ENCODE measurements at places on chromosomes 5 and 9.
A peak's percentile ranks its signal among the peaks of the same experiment; 100 is the strongest.

DNA sequence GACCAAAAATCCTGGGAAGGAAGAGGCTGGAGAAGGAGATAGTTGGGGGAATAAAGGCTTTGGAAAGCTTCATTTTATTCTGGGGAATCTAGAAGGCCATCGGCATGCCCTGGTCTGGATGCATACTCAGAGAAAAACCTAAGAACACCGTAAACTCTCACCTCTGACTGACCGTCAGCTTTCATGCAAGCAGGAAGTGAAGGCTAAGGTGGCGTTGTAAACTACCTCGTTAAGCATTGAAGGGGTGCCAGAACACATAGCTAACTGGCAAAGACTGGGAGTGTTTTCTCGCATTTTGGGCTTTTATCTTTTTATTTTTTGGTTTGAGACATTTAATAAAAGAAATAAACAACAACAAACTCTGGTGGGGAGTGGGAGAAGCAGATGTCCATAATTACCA lies 2.6 kb upstream of the SLC38A9 start:
- no peak for ATAC-seq

- ATAC-seq = no peak
Observed at GRCh38 chr9:8806150-8806549, 1006.6 kb upstream of the DMAC1 start.

GRCh38 chr9:91411096-91411771 lies 12.4 kb downstream of the NFIL3 start:
- ATAC-seq = peak; percentile 68

DNA sequence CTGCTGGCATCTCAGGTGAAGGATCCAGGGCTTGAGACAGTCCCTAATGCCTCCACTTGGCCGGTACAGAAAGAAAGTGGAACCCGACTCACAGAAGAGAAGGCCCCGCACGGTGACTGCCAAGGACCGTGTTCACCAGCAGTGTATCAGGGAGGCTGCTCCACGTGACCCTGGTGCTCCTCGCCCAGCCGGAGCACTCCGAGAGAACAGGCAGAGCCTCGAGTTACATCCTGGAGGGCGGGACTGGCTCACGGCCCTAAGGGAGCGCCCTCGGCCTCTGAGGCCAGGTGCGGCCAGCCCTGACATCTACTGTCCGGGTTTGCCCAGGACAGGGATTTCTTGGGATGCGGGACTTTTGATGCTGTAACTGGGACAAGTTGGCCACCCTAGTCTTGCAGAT lies 104.0 kb upstream of the SARDH start:
- ATAC-seq = no peak

GRCh38 chr9:89619019-89619418 lies 14.2 kb downstream of the GADD45G start:
- ATAC-seq = peak; percentile 73

DNA sequence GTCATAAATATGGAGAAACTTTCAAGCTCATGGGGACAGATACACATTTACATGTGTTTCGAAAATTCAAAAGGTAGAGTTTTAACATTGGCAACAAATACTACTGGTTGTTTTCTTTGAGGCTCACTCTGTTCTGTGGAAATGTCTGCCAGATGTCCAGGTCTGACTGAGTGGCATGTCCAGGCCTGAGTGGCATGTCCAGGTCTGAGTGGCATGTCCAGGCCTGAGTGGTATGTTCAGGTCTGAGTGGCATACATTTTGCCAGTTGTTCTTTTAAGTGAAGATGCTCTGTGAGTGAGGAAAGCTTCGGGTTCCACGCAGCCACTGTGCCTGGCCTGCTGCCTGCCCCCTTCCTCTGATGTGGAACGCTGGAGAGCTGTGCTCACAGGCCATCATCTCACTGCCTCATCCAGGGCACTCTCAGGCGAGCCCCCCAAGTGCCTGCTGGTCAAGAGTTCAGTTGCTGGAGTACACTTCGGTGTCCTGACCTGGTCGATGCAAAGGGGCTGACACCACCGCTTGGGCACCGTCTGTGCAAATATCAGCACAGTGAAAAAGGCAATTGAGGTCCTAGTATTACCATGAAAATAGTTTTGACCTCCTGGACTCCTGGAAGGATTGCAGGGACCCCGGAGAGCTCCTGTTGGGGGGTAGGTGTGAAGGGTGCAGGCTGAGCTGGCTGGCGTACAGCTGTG lies 89.9 kb downstream of the EHMT1 start:
- ATAC-seq = no peak

GRCh38 chr5:109573256-109573655 lies 116.5 kb upstream of the MAN2A1 start:
- ATAC-seq = no peak

- no peak for ATAC-seq
Observed at GRCh38 chr9:109708451-109708945, 71.5 kb upstream of the PALM2AKAP2 start.

GRCh38 chr5:158410976-158411375 lies 552.0 kb upstream of the CLINT1 start:
- no peak for ATAC-seq

- ATAC-seq = no peak
Observed at GRCh38 chr9:132441404-132441803, 31.4 kb downstream of the CFAP77 start.

DNA sequence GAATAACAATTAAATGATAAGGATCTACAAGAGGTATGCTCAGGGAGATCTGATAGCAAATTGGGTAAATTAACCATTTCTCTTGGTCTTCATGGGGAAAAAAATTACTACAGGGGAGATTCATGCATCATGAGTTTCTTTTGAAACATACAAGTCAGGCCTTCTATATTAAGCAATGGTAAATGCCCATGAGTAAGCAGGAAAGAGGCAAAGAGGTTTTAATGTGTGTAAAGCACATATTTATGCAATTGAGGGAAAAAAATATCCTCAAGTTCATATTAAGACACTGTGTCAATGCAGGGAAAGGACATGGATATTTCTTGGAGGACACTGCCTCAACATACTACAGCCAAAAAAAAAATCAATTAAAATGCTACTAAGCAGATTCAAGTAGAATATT lies 73.4 kb upstream of the NR4A3 start:
- no peak for ATAC-seq

DNA sequence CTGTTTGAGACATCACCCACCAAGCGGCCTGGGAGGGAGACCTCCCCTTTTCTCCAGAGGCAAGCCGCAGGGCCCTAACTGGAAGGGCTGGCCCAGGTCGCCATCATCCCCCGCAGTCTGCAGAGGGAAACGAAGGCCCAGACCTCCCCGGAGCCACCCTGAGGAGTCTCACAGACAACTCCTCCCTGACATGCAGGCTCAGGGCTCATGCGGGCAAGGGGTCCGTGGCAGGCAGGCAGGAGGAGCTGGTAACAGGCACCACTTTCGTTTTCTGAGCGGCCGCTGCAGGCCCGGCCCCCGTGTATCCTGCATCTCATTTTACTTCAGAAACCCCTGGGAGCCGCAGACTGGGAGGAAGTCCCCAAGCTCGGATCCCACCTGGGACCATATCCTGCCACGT lies 192.0 kb upstream of the PPP1R26 start:
- ATAC-seq = no peak

DNA sequence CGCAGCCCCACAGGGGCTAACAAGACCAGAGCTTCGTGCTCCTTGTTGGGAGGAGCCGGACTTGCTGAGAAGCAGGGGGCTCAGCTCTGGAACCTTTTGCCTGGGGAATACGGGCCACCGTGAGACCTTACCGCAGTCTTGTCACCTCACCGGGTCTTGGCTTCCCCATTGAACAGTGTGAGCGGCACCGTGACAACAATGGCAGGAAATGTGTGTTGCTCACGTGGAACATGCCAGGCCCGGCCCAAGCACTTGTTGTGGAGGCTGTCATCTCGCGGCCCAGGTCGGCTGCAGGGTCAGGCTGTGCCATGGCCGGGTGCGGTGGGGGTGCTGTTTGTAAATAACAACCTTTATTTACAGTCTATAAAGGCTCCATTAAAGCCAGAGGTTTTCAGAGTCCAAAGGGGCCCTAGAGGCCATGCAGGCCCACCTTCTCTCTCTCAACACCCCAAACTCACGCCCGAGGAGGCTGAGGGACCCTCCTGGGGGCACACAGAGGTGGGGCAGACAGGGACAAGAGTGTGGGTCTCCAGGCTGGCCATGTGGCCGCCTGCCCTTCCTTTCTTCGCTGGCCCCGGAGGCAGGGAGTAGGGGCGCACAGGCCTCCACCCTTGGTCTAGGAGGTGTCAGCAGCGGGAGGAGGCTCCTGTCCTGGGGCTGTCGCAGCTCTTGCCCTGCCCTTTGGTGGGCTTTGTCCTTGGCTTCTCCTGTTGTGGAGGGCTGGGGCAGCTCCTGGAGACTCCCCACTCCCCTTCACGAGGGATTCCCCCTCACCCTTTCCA lies 79.7 kb downstream of the TSPAN17 start:
- no peak for ATAC-seq

GRCh38 chr5:66553916-66554575 lies 42.1 kb upstream of the MAST4 start:
- ATAC-seq = no peak

DNA sequence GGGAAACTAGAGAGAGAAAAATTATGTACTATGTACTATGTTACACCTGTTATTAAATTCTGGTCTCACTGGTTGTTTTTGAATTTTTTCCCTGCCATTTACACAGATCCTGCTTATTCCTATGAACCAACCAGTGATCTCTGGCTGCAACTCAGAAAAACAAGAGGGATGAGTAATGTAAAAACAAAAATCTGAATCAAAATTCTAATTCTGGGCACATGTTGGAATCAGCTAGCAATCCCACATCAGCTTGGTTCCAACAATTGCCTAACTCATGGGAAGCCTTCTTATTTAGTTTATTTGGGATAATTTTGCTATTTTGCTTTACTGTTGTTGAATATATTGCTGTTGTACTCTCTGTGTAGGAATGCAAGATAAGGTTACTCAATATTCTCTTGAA lies 78.3 kb downstream of the PLK2 start:
- ATAC-seq = no peak

- ATAC-seq = peak; percentile 86
Observed at GRCh38 chr5:79133657-79134451, 22.2 kb downstream of the BHMT start.

GRCh38 chr9:37902796-37903646 lies 906 bp downstream of the SLC25A51 start:
- peak; percentile 5 for ATAC-seq

DNA sequence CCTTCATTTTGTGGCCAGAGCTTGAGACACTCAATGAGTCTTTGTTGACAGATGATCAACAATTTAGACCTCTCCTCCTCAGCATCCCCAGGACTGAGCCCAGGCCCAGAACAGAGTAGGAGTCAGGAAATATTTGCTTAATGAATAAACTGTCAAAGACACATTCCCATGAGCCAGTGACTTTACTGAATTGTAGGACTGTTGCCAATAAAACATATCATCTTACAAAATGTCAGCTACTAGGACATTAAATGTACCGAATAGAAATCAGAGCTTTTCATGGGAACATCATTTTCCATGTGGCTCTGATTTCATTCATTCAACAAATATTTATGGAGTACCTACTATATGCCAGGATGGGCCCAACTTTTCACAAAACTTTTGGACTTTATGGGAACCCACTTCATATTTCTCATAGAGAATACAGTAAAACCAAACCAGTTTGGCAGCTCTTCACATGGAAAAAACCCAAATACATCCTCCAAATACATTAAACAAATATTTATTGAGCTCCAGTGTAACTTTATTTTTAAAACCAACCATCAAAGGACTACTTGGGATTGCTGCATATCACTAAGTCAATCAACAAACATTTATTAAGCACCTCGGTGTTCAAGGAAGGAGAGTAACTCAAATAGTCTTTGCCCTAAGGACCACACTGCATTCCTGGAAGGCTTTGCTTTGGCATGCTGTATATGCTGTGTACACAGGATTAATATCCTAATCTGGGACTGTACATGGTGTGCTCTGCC lies 11.4 kb downstream of the VDAC1 start:
- ATAC-seq = no peak

GRCh38 chr5:83385812-83386211 lies 85.7 kb upstream of the VCAN start:
- no peak for ATAC-seq

- no peak for ATAC-seq
Observed at GRCh38 chr5:173108914-173109313, 35.4 kb upstream of the BNIP1 start.

- no peak for ATAC-seq
Observed at GRCh38 chr5:32201122-32201753, 27.1 kb upstream of the GOLPH3 start.

GRCh38 chr5:57338068-57338867 lies 144.3 kb downstream of the ACTBL2 start:
- ATAC-seq = no peak

- ATAC-seq = no peak
Observed at GRCh38 chr5:145245354-145245753, 589.8 kb downstream of the PRELID2 start.

DNA sequence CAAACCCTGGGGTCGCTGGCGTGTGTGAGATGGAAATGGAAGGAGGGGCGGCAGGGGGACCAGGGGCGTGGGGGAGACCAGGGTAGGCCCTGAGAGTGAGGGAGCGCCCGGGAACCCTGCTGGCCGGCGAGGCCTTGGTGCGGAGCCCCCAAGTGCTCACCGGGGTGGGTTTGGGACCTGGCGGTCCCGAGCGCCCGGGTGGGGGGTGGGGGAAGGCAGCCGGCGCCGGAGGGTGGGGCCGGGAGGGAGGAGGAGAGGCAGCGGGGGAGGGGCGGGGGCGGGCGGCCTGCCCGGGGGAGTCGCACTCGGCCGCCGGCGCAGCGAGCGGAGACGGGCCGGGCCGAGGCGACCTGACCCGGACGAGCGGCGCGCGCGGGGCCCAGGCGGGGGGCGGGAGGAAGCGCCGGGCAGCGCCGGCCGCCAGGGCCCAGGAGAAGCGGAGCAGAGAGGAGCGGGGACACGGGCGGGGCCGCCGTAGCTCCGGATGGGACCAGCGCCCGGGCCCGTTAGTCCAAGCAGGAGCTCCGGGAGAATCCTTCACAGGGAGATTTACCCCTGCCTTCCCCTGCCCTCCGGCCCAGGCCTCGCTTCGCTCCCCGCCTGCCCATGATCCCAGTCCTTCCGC lies at the start of gene NPR2:
Gene NPR2, plus strand, starts transcription at position 295 of the 625 bp plus-strand sequence. CDS start 818 bp downstream, outside the sequence.
- ATAC-seq = peak; percentile 66

DNA sequence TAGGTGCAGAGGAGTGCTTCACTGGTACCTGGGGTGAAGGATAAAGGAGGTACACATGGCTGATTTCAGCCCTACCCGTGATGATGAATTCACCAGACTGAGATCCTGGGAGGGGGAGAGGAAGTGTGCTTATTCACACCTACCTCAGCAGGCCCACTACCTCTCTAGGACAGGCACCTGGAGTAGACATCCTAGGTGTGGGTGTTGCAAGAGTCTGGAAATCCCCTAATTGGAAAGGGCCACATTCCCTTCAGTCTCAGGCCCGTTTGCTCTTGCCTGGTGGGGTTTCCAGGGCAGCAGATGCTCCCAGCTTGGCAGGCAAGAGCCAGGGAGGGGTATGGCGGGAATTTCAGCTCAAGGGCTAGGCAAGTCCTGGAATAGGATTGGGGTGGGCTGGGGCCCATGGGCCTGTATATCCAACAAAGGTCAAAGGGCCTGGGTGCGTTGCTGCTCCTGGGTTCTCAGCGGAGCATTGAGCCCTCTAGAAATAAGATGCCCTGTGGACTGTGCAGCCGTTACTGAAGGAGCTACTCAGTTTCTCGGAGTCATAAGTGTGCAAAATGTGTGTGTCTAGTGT lies 5.8 kb upstream of the CCL21 start:
- no peak for ATAC-seq

DNA sequence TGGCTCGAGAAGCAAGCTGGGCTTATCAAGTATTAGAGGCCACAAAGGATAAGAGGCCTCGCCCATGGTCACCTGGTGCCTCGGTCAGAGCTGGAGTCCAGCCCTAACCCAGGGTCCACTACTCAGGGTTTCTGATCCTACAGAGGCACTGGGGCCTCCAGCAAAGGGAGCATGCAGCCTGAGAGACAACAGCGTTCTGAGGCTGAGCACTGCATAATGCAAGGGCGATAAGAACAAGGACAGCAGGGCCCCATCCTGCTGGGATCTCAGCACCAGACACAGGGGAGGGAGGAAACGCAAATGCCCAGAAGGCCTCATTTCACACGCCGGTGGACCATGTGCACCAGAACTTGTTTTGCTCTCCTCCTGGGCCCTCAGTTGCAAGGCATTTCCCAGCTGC lies 63.0 kb downstream of the C5orf15 start:
- no peak for ATAC-seq

Measured in motor neuron (in vitro differentiated cells).